ENCODE measurements at places on chromosomes 5 and 9.

- DNase-seq: no peak
Observed at GRCh38 chr9:121660367-121660766, 8.9 kb downstream of the DAB2IP start.

DNA sequence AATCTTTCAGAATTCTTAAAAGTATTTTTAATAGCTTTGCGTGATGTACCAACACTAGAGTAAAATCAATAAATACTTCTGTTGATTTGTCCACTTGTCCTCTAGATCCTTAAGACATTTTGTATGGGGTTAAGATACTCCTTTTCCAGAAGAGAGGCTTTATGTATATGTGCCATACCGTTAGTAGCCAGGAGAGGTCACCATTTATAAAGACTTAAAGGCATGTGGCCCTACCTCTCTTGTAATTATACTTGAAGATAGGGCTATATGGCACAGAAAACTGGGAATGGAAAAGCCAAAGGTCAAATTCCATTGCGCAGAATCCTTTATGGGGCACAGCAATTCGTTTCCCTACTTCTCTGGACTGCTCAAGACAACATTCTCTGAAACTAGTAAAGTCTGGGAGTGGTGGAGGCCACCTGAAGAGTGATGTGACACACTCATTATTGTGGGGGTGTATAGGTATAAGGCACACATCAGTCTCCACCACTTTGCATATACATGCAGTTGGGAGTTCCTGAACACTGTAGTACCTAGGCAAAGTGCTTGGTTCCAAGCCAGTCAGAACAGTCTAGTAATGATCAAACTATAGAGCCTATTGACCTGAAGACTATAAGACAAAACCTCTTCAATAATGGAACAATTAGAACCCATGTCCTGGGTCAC is 140.1 kb upstream of the FBXL17 start:
- DNase-seq: peak; percentile 32

- DNase-seq: no peak
Observed at GRCh38 chr5:5164163-5164562, 24.0 kb downstream of the ADAMTS16 start.

- DNase-seq: peak; percentile 50
Observed at GRCh38 chr9:27369591-27369990, 72.6 kb upstream of the EQTN start.

- no peak for DNase-seq
Observed at GRCh38 chr9:111860443-111860842, 36.2 kb upstream of the UGCG start.

DNA sequence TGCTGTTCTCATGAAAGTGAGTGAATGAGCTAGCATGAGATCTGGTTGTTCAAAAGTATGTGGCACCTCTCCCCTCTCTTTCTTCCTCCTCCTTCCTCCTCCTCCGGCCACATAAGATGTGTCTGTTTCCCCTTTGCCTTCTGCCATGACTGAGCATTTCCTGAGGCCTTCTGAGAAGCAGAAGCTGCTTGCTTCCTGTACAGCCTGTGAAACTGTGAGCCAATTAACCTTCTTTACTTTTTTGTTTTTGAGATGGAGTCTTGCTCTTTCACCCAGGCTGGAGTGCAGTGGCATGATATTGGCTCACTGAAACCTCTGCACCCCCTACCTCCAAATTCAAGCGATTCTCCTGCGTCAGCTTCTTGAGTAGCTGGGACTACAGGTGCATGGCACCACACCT is 6.1 kb downstream of the S100Z start:
- no peak for DNase-seq

GRCh38 chr9:96874947-96875460 is 20.7 kb upstream of the ZNF782 start:
- no peak for DNase-seq

DNA sequence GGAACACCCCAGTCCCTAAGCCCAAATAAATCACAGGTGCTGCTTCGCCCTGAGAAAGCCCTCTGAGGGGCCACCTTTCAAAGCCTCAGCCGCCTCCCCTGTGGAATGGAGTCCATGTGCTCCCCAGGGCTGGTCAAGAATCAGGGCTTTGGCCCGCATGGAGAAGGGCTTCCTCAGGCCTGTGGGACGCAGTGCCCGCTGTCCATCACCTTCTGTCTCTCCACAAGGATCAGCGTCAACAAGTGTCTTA is 16.6 kb downstream of the HNRNPH1 start:
- DNase-seq: no peak

DNA sequence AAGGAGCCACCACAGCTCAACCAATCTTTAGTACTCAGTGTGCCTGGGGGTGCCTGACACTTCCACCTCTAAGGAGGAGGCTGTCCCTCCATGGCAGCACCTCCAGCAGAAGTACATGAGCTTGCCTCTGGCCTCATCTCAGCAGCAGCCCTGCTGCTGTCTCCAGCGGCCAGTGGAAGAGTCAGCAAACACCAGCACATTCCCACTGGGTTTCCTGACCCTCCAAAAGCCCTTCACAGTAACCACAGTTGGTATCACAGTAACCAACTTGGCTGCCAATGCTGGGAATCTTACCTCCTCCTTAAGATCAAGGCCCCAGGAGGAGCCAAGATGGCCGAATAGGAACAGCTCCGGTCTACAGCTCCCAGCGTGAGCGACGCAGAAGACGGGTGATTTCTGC is 29.4 kb downstream of the FSTL4 start:
- no peak for DNase-seq

GRCh38 chr9:112884101-112884500 is 6.6 kb downstream of the SLC46A2 start:
- DNase-seq: no peak

DNA sequence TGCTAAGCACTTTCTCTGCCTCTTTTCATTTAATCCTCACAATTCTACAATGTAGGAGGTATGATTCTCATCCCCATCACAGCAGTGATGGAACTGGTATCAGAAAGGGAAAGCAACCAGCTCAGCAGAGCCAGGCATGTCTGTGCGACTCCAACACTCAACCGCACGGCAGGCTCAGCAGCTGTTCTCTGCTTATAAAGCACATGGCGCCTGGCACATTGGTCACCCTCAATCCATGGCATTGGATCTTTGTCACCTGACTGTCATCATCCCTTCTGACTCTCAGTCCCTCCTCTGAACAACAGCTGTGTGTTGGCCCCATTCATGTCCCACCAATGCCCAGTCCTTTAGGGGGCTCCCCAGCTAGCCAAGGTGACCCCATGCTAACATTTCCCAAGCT is 45.1 kb upstream of the HAND1 start:
- DNase-seq: no peak

GRCh38 chr9:81096625-81097024 is 592.7 kb downstream of the TLE1 start:
- DNase-seq: no peak

DNA sequence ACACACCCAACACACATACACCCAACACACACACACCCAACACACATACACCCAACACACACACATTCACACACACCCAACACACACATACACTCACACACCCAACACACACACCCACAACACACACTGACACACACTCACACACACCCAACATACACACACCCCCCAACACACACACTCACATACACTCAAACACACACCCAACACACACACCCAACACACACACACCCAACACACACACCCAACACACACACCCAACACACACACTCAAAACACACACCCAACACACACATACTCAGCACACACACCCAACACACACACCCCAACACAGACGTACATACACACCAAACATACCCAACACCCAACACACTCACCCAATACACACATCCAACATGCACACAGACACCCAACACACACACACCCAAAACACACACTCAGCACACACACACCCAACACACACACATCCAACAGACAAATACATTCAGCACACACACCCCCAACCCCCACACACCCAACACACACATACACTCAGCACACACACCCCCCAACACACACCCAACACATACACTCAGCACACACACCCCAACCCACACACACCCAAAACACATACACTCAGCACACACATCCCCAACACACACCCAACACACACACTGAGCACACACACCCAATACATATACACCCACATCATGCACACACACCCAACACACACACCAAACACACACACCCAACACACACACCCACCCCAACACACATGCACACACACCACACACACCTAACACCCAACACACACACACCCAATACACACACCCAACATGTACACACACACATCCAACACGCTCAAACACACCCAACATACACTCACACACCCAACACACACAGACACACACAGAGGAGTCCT is 479.5 kb upstream of the DAP start:
- no peak for DNase-seq

DNA sequence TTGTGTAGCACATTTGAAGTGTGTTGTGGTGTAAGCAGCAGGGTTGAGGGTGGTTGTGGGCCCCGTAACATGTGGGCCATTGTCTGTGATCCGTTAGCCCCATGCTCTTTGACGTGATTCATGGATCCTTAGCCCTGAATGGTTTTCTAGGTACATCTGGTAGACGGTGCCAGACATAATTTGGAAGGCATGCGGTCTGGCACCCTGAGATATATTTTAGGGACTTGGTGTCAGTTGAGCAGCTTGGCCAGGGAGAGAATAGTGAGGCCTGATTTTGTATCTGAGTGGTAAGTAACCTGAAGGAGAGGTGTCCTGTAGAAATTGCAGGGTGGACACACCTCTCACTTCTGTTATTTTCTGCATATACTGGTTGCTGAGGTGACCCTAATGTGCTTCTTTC is 10.9 kb downstream of the SH3GL2 start:
- DNase-seq: no peak

- DNase-seq: no peak
Observed at GRCh38 chr5:168984135-168984675, 316.7 kb downstream of the SLIT3 start.

DNA sequence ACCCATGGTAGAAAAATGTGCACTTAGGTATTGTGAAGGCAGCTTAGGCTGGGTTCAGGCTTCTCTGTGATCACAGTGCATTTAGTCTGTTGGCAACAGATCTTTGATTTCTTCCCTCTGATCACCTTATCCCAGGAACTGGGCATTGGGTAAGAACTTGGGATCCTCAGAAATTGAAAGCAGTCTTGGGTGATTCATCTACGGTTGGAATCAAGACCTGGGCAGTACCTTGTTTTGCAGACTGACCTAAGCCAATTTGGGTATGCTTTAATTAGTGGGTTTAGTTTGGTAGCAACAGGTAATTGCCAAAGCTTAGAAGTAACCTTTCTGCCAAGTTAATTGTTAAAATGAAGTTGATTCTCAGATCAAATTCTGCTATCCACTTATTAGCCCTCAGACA is 17.8 kb downstream of the ENTREP1 start:
- DNase-seq: no peak

DNA sequence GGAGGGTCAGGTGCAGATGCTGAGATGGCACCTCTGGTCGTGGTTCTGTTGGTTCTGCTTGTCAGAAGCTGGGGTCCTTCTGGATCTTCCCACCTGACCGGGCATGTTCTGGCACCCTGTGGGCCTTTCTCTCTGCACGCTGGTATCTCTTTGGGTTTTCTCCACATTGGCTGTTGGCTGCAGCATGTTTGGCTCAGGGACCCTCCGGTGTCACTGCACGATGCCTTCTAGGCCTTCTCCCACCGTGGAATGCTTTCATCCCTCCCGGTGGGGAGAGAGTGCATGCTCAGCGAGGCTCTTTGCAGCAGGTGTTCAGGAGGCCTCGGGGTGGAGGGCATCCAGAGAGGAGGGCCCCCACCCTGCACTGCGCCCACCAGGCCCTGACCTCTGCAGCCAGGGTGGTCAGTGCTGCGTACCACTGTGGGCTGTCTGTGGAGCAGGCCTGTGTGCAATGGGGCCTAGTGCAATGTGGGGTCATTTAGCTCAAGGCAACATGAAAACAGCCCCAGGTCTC is 119.4 kb downstream of the WNK2 start:
- DNase-seq: no peak

All from NT2/D1 (cell line).